ENCODE measurements at places on chromosomes 7 and 10.

GRCh38 chr10:29613791-29614190 is 21.0 kb downstream of the SVIL start:
- no peak for DNase-seq

GRCh38 chr10:132790934-132791829 is 5.2 kb upstream of the NKX6-2 start:
- DNase-seq = no peak

DNA sequence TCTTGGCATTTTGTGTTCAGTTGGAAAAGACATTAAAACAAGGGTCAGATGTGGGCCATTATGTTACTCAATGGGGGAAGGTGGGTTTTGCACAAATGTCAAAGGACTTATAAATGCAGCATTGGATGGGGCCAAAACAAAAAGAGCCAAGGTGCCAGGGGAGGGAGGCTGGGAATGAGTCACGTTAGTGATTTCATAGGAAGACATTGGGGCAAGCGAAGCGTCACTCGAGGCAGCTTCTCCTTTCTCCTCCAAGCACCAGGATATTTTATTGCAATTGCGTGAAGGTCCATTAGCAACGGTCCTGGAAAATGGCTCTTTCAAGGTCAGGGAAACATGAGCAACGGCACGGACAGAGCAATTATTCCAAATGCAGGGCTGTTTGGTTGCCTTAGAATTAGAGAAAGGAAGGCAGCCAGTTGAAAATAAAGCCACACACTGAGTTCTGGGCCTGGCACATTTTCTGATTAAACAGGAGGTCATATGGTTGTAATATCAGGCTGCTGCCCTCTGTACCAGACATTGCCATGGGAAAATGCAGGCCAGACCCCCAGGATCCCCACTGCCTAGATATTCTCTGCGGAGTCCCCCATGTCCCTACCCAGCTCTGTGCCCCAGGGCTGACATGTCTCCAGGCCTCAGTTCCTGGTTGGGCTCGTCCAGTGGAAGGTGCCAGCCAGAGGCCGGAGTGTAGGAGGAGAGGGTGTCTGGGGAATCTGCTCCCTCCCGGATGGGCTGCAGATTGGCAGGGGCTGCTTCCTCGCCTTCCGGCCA is 63.3 kb upstream of the NANOS1 start:
- DNase-seq = no peak

GRCh38 chr7:39952803-39953202 is 2.7 kb downstream of the CDK13 start:
- DNase-seq = no peak

DNA sequence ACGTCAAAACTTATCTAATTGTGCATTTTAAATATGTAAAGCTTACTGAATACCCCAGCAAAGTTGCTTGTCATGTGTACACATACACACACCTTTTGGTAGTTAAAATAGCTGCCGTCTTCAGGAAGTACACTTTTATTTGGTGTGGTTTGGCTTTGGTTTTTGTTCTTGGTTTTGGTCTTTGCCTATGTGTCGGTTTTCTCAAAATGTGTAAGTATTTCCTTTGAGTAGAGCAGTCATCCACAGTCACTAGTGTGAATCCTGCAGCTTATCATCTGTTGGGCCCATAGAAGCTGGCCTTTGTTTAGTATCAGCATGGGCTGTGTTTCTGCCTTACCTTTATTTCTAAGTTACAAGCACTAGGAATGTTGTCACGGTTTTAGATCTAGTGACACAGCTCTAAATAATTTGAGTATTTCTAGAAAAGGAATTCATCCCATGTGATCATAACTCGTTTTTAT is 35.3 kb downstream of the NET1 start:
- no peak for DNase-seq

- no peak for DNase-seq
These were observed 40.6 kb downstream of the SH3PXD2A start for GRCh38 chr10:103814626-103815370.

- DNase-seq = no peak
These were observed 42.5 kb upstream of the KCTD7 start for GRCh38 chr7:66586181-66586580.

GRCh38 chr10:69715899-69716606 is 85.7 kb upstream of the COL13A1 start:
- no peak for DNase-seq
